T-helper 2 cell (primary cell): ENCODE measurements at places on chromosomes 2 and 18.
A peak's percentile ranks its signal among the peaks of the same experiment; 100 is the strongest.

GRCh38 chr18:73842795-73843394 is 304.7 kb downstream of the FBXO15 start:
- DNase-seq, result peak; percentile 26

DNA sequence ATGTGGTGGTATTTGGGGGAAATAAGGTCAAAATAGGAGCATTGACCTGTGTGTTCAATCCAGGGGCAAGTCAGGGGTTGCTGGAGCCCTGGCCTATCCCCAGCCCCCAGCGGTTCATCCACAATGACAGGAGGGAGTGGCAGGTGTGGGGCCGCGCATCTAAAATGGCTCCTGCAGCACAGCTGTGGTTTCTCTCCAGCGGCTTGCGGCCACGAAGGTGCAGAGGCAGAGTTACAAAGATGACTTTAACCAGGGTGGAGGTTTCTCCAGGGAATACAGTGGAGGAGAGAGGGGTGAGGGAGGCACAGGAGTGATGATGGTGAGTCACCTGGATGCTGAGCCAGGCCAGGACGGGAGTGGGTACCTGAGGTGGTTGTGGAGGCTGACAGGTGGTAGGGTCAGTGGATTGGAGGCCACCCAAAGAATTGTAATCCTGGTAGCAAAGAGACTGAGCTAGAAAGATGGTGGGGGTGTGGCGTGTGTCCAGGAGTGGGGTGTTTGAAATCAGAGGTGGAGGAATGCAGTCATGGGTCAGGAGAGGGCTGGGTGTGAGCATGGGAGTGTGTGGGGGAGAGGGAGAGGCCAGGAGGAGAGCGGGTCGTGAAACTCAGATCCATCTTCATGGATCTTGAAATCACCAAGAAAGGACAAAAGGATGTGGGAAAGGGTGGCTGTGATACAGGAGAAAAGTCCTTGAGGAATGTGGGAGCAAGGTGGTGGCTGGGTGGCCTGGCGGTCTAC is 83.2 kb downstream of the CTIF start:
- DNase-seq, result no peak

GRCh38 chr2:211354481-211354880 is 798.1 kb downstream of the CPS1 start:
- DNase-seq, result no peak

GRCh38 chr2:135829378-135830135 is 7.4 kb downstream of the LCT start:
- DNase-seq, result no peak

GRCh38 chr2:120589771-120590608 is 145.7 kb upstream of the GLI2 start:
- DNase-seq, result no peak

DNA sequence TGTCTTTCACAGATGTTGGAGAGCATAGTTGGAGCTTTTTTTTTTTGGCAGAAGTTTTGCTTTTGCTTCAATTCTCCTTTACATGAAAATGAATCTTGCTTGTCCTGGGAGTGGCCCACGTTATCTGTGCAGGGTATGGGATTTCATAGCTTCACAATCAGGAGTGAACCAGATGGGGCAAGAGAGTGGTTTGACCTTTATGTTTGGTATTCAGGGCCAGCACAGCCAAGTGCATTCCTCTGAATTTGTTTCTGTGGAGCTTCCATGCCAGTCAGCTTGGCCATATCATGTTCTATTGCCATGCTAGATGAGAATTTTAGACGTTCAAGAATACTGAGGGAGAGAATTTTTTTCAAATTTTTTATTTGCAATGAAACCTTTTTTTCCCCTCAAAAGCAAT is 116.6 kb downstream of the PRPF40A start:
- no peak for DNase-seq

GRCh38 chr18:11826836-11827235 is 24.4 kb upstream of the CHMP1B start:
- DNase-seq, result no peak

- DNase-seq, result no peak
These were observed 25.9 kb upstream of the RFX8 start for GRCh38 chr2:101500860-101501259.

DNA sequence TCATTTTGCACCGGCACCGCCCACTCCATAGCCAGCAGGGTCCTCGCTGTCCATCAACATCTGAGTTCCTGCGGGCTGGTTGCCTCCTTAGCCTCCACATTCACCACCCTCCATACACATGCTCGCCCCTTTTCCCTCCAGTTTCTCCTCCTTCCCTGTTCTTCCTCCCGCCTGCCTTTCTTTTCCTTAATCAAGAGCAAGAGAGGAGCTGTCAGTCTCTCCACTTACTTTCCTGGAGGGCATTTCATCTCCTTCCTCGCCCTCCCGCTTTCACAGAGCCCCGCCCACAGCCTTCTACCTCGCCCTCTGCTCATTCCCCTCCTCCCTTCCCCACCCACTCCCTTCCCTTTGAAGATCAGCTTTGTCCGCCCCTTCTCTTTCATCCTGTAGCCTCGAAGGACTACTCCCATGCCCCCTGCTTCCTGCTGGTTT is 13.8 kb upstream of the ZBTB7C start:
- DNase-seq, result no peak

GRCh38 chr2:28045676-28046351 is 155.3 kb downstream of the BABAM2 start:
- no peak for DNase-seq

- DNase-seq, result no peak
These were observed 42.6 kb downstream of the ASAP2 start for GRCh38 chr2:9249020-9249800.

DNA sequence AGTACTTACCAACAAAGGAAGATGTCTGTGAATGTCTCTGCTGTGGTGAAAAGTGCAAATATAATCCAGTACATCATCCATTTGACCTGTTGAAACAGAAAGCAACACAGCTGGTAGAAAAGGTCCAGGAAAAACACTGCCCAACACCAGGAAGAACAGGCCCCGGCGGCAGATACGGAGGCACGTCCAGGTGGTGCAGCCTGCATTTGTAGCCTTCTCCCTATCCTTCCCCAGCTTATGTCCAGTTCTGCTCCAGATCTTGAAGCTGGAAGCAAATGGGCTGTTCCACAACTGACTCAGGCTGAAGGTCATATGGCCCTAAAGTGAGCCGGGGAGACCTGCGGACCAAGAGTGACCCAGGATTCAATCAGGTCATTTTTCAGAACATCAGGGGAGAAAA is 64.7 kb downstream of the MRPL35 start:
- DNase-seq, result no peak

- DNase-seq, result no peak
These were observed 613.7 kb upstream of the ACVR2A start for GRCh38 chr2:147231081-147231480.

GRCh38 chr2:143230506-143231253 is 101.5 kb downstream of the ARHGAP15 start:
- DNase-seq, result no peak

GRCh38 chr2:85737481-85737880 is 16.3 kb upstream of the ATOH8 start:
- no peak for DNase-seq

GRCh38 chr18:3120356-3120755 is 99.4 kb downstream of the MYOM1 start:
- DNase-seq, result no peak

DNA sequence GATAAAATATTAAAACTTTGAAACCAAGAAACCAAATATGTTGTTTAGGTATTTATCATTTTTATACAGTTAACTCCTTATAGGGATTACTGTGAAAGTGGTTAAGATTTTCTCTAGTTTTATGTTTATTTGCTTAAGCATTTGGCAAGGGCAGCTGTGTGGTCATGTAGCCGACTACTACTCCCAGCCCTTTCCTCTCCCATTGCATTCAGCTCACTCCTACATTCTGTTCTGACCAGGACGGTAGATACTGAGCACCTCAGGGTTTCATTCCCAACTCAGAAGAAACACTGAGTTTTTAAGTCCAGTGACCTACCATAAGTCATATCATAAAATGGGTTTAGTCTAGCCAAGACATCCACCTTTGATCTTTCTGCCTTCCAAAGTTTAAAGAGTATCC is 19.8 kb downstream of the FZD5 start:
- DNase-seq, result no peak

DNA sequence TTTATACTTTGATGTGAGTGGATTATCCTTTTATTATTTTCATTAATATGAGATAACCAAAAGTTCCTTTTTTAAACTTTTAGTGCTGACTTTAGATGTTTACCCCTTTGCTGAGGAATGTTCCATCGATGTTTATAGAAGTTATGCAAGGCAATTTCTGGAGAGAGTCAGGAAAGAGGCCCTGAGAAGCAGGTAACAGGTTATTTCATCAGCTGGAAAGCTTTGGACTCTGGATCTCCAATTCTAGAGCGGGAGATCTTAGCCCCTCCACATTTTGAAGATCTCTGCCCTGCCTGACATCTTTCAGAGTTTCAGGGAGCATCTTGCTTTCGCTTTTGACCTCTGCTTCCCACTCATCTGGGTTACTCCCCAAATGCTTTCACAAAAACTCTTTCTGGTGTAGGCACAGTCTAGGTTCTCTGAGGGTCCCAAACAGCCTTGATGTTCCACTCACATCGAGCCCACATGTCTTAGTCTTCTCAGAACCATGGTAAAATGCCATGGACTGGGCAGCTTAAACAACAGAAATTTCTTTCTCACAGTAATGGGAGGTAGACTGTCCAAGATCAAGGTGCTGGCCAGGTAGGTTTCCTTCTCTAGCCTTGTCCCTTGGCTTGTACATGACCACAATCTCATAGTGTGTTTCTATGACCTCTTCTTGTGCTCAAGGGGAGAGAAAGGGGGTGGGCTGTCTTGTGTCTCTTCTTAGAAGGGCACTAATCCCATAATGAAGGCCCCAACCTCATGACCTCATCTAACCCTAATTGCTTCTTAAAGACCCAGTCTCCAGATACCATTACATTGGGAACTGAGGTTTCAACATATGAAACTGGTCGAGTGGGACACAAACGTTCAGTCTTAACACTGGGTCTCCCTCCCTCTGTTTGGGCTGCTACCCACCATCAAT is 87.1 kb downstream of the DOK6 start:
- no peak for DNase-seq

- no peak for DNase-seq
These were observed 120.4 kb downstream of the ACKR3 start for GRCh38 chr2:236689981-236690380.

DNA sequence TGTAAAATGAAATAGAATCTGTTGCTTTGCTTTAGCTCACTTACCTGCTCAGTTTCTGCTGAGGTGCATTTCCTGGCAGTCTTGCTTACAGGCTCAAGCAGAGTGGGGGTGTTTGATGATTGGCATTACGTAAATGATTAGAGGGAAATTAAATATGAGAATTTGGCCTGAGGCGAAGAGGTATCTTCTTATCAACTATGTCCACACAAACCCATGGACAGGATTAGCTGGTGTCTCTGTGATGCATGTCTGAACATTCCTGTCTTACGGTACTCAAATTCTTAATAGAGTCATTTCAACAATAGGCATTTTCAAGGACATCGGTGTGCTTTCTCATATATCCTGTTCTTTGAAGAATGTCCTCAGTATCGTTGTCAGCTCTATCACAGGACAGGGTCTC is 102.1 kb downstream of the PRPF40A start:
- no peak for DNase-seq

DNA sequence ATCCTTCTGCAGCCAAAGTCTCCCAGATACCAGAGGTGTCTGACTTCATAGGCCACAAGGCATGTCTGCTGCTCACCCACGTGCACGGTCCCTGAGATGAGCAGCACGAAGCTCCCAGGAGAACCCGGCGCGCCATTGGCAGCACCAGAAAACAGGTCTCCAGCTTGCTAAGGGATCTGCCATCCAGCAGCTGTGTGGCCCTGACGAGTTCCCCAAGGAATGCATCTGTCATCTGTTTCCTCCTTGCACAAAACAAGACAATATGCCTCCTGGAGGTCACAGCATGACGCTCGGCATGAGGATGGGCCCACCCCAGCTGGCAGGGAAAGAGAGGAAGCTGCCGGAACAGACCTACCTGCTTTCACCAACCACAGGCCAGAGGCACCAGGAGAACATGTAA is 29.2 kb downstream of the HS6ST1 start:
- DNase-seq, result no peak

GRCh38 chr2:143875295-143876233 is 644.4 kb downstream of the ZEB2 start:
- DNase-seq, result no peak

DNA sequence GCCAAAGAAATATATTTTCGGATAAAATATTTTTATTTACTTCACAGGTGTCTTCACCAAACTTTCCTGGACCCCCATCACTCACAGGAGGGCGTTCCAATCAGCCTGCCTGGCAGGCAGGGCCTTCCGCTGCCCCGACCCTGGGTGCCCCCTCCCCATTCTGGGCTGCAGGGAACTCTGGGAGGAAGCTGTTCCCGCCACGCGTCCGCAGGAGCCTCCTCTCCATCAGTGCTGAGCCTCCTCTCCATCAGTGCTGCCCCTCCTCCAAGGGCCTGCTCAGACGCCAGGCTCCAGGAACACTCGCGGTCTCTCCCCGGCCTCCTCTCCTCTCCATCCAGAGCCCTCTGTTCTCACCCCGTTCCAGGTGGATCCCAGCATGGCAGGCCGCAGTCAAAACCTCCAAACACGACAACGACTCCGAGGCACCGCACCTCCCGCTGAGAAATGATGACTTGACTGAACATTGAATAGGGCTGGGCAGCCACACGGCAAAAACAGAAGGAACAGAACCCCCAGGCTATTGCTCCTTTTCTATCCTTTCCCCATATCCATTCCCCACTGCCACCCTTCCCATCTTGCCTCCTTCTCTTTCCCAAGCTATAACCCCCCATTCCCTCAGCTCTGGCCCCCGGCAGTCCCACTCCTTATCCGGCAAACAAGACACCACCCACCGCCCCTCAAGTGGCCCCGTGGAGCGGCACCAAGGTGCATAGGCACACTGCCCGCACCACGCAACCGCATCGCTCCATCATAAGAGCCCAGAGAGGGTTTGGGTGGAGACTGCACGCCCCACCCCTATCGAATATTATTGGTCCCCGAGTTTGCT is 268.6 kb upstream of the RAB6C start:
- no peak for DNase-seq

- DNase-seq, result no peak
These were observed 22.1 kb upstream of the TCF7L1 start for GRCh38 chr2:85110991-85111560.

DNA sequence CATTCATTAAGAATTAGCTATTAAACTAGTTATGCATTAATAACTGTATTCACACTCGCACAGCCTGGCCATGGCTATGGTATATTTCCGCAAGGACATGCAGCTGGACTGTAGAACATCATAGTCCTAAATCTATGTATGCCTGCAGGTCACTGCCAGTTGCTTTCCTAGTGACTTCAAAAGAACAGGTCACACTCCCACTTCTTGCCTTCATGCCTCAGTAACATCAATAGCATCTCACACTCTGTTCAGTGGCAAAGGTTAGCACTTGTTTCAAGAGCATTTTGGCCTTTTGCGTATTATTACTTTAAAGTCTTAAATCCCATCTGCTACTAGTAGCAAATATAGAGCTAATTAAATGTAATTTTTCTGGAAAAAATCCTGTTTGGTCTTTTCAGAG is 131.4 kb upstream of the DCC start:
- DNase-seq, result no peak

DNA sequence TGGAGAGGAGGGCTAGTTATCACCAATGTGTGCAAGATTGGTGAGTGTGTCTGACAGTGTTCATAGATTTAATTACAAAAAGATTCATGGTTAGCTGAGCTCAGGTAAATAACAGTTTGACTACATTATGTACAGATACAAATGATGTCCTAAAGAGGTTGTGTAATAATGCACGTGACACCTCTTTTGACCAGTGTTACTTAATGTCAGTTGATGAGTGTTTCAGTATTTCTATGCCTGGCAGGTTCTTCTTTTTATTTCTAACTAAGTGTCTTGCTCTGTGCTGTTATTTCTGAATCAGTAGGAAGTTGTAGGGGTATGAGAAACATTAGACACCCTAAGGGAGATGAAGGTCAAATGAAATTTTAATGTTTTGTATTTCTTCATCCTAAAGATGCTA is 7.9 kb upstream of the INHBB start:
- DNase-seq, result no peak

- no peak for DNase-seq
These were observed 23.3 kb upstream of the MAPRE3 start for GRCh38 chr2:26946841-26947784.
